Aortic smooth muscle cell (primary cell): ENCODE measurements at places on chromosomes 16 and 17. TPM values are rescaled to one million over a fixed set of nuclear protein-coding genes. Genes with fewer than 3 reads are reported as not detected.

The ZPBP2 gene
- not detected in 2 replicates for total RNA-seq

The TP53TG3 gene
- 0.25 TPM in 1 of 2 replicates, not detected in the other for total RNA-seq

The NPIPB6 gene
- total RNA-seq = 1.2 and 1.3 TPM in 2 replicates

The DPEP3 gene
- not detected in 2 replicates for total RNA-seq

The MYH2 gene
- total RNA-seq = not detected in 2 replicates

The ENPP7 gene
- total RNA-seq = not detected in 2 replicates

The SPOP gene
- total RNA-seq = 93.3 and 104 TPM in 2 replicates

The CDK5RAP3 gene
- total RNA-seq = 68.1 and 83.1 TPM in 2 replicates

The C17orf50 gene
- not detected in 2 replicates for total RNA-seq

The DNAAF8 gene
- total RNA-seq = 1.1 and 1.3 TPM in 2 replicates

The TUBB3 gene
- 427 and 492 TPM in 2 replicates for total RNA-seq

The CDRT15 gene
- not detected in 2 replicates for total RNA-seq

The RAB26 gene
- 2.0 and 2.4 TPM in 2 replicates for total RNA-seq

The RTN4RL1 gene
- total RNA-seq = 1.1 and 14.4 TPM in 2 replicates

The CTRB1 gene
- not detected in 2 replicates for total RNA-seq

The NAGPA gene
- 18.2 and 19.8 TPM in 2 replicates for total RNA-seq

The VTN gene
- 0.12 and 0.53 TPM in 2 replicates for total RNA-seq

The ZNF423 gene
- 5.9 and 7.8 TPM in 2 replicates for total RNA-seq

The WNT3 gene
- 0.44 and 0.66 TPM in 2 replicates for total RNA-seq

The GNAO1 gene
- total RNA-seq = not detected in 2 replicates

The KRTAP2-3 gene
- not detected in 2 replicates for total RNA-seq

The TXNL4B gene
- total RNA-seq = 5.3 and 6.3 TPM in 2 replicates

The NAGLU gene
- total RNA-seq = 44.9 and 46.9 TPM in 2 replicates

The HIGD1B gene
- total RNA-seq = not detected in 2 replicates

The HSD3B7 gene
- total RNA-seq = 25.8 and 27.6 TPM in 2 replicates

The SEC14L5 gene
- total RNA-seq = 0.13 and 0.19 TPM in 2 replicates

The RAMP2 gene
- total RNA-seq = 0.19 and 0.26 TPM in 2 replicates

The AATK gene
- 1.3 and 3.0 TPM in 2 replicates for total RNA-seq

The G6PC1 gene
- not detected in 2 replicates for total RNA-seq

The STAC2 gene
- not detected in 2 replicates for total RNA-seq

The ZNF205 gene
- total RNA-seq = 12.6 and 13.6 TPM in 2 replicates

The KRTAP16-1 gene
- total RNA-seq = not detected in 2 replicates

The KRTAP4-6 gene
- total RNA-seq = not detected in 2 replicates

The KRT27 gene
- not detected in 2 replicates for total RNA-seq

The CACNG1 gene
- not detected in 2 replicates for total RNA-seq

The KRTAP1-1 gene
- not detected in 2 replicates for total RNA-seq
